ENCODE measurements at places on chromosomes 5 and 9. TPM values are rescaled to one million over a fixed set of nuclear protein-coding genes. Genes with fewer than 3 reads are reported as not detected.

GRCh38 chr5:54087436-54087835 is 222.9 kb downstream of the ARL15 start:
- no peak for DNase-seq

GRCh38 chr5:174736777-174737176 is 12.4 kb downstream of the MSX2 start:
- DNase-seq = no peak

- DNase-seq = no peak
Observed at GRCh38 chr9:14170392-14170931, 143.5 kb downstream of the NFIB start.

DNA sequence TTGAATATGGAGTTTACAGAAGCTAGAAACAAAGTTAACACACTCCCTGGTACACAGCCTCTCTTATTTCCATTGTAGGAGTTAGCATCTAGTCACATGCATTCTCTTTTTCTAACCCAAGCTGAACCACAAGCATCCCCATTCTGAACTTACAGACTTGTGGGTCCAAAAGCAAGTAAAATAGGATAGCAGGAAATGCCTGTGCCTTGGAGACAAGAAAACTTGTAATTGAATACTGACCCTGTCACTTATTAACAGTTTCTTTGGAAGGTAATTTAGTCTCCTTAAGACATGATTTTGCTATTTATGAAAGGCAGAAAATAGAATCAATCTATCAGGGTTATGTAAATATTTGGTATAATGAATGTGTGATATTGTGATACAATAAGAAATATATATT is 353.6 kb downstream of the TLE4 start:
- DNase-seq = no peak

The ZFP2 gene
- 1.1 TPM for total RNA-seq

The PPP1R26 gene
- total RNA-seq = 24.5 TPM

DNA sequence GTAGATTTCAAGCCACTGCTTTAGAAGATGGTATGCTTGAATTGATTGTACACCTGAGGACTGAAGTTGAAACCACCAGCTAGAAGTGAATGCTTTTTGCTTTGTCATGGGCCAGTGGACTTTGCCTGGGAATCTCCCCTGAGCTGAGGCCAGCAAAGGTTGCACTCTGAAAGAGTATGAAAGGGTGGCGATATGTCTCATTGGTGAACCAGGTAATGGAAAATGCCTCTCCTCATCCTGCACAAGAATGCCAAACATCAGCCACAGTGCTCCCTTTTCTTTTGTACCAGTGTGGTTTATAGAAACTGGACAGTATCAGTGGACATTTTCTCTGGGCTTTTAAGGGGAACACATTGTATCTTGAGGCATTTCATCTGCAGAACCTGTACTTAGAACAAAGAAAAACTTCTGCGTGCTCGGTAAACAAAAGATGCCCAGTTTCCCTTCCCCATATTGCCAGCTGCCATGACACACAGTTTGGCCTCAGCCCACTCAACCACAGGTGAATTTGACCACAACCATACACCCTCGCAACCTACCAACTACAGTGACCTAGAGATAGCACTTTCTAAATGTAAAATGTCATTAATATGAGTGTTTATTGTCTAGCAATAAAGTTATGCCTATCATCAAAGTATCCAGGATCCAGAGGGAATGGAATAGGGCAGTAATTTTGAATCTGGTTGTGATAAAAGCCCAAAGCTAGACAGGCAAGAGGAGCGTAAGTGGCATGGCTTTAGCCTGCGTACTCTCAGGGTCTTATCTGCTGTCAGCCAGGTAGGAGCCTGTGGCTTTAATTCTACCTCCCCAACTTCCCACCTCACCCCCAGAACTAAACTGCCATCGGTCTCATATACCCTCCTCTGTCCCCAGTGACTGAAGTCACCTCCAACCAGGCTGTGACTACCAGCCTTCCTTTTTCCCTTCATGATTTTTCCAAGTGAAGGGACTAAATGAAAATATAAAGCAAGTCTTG is 79.5 kb upstream of the LHFPL2 start:
- no peak for DNase-seq
